ENCODE measurements at places on chromosomes 16 and 17.

DNA sequence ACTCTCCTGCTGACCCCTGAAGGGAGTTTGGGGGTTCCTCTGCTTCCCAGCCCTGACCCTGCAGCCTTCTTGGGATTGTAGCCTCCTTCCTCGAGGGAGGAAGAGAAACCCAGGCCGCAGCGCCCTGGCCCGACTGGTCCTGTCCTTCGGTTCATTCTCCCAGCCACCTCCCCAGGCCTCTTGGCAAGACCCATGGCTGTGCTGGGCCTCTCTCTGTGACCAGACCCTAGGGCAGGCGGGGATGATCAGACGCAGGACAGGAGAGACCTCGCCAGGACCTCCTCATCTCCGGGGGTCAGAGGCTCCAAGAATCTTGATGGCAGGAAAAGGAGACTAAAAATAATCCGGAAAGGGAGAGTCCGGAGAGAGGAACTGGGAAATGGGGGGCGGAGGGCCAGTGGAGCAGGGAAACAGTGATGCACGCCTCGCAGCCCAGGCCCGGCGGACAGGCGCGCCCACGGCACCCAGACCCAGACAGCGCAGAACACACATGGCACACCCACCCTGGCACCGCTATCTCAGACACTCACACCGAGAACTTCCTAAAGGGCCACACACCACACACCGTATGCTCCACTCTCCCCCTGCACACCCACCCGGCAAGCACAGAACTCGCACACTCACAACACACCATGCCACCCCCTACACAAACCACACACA is 1.2 kb downstream of the ARHGEF15 start:
- no peak for DNase-seq

GRCh38 chr16:76232704-76233103 is 44.5 kb upstream of the CNTNAP4 start:
- no peak for DNase-seq

- no peak for DNase-seq
Measured at GRCh38 chr16:24667244-24667764, 62.1 kb upstream of the TNRC6A start.

GRCh38 chr16:81520560-81521135 is 76.0 kb downstream of the CMIP start:
- no peak for DNase-seq

- DNase-seq, result no peak
Measured at GRCh38 chr16:35752012-35752772, 2292.8 kb downstream of the TP53TG3F start.

GRCh38 chr16:64991001-64991400 is 130.9 kb downstream of the CDH11 start:
- no peak for DNase-seq

- DNase-seq, result peak; percentile 20
Measured at GRCh38 chr17:1153795-1154546, 25.8 kb downstream of the ABR start.

- peak; percentile 85 for DNase-seq
Measured at GRCh38 chr17:9645851-9646545, 681 bp downstream of the USP43 start.

- no peak for DNase-seq
Measured at GRCh38 chr16:57608462-57609113, 19.8 kb upstream of the ADGRG1 start.

- DNase-seq, result no peak
Measured at GRCh38 chr17:35968520-35969054, 12.7 kb downstream of the CCL16 start.

DNA sequence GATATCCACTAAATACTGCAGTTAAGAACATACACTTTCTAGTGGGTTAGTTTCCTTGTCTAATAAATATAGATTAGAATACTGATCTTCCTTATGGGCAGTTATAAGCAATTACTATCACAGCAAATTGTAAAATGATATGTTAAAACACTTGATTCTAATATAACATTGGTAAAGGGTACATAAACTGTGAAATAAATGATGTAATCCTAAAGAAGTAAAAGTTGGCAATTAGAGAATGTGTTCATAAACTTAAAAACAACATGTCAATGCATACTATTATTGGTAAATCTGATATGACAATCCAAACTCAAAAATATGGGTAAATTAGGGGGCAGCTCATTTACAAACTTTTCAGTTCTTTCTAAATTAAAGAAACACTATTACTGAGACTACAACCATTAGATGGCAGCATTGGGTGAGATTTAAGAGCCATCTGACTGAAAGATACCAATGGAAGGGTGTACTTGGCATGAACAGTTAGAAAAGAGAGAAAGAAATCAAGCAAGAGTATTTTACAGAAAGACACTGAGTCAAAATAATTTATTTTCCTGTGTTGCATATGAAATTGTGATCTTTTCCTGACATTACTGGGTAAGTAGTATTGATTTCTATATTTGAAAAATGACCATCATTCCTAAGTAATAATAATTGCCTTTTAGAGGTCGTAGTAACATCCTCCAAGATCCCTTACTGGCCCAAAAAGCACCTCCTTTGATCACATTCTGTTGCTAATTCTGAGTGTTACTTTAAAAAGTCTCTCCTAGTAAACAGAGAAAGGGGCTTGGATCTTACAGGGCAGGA is 119.6 kb downstream of the SPAG9 start:
- DNase-seq, result peak; percentile 71

DNA sequence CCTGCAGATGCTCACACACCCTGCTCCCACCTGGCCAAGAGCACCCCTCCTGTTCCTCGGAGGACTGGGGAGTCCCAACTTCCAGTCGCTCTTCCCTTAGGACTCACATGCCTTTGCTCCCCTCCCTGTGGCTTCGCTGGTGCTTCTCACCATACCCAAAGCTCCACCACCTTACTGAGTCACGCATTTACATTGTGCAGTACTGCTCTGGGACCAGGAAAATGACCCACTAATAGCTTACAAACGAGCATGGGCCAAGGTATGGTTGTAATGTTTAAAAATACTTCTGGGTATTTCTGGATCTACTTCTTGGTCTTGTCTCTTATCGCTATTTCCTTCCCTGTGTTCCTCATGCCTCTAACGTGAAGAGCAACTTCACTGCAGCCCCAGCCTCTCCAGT is 41.0 kb upstream of the CDRT4 start:
- DNase-seq, result no peak

GRCh38 chr16:85936816-85937215 is 37.9 kb downstream of the IRF8 start:
- no peak for DNase-seq

DNA sequence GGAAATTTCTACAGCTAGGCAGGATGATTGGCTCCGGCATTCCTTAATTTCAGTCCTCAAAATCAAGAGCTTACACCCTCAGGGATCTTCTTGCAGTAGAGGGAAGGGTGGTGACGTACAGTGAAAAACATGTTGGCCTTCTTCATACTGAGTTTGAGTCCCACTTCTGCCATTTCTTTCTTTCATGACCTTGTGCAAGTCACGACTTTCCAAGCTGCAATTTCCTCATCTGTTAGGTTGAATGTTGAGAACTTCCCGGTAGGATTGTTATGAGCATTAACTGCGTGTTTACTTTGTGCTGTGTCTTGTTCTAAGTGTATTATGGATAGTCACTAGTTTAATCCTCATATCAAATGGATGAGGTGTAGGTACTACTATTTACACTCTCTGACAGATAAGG is 7.9 kb downstream of the SENP3 start:
- DNase-seq, result no peak

All from RPMI8226 (cell line).